ENCODE measurements at places on chromosomes 6 and 20.
A peak's percentile ranks its signal among the peaks of the same experiment; 100 is the strongest.

DNA sequence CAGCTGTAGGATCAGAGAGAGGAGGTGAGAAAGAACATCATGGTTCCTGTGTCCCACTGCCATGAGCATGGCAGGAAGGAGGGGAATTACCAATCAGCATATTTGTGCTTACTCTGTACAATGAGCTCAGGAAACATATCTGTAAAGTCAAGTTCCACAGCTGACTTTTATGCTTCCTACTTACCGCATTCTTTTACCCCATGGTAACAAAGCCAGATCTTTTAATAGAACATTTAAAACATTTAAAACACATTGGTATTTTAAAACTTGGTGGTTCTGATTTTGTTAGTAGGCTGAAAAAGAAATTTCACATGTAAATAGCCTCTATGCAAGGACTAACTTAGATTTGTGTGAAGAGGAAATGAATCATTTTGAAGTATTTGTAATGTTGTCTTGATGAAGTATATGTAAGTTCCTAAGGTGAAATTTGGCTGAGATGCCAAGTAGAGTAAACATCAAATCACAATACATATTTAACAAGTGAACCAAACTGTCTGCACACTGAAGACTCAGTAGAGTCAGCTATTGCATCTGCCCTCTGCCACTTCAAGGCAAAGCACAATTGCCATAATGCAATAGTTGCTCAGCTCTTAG is 114.7 kb downstream of the GJA10 start:
- DNase-seq = peak; percentile 57

GRCh38 chr6:162443101-162443500 is 284.5 kb downstream of the PRKN start:
- DNase-seq = no peak

DNA sequence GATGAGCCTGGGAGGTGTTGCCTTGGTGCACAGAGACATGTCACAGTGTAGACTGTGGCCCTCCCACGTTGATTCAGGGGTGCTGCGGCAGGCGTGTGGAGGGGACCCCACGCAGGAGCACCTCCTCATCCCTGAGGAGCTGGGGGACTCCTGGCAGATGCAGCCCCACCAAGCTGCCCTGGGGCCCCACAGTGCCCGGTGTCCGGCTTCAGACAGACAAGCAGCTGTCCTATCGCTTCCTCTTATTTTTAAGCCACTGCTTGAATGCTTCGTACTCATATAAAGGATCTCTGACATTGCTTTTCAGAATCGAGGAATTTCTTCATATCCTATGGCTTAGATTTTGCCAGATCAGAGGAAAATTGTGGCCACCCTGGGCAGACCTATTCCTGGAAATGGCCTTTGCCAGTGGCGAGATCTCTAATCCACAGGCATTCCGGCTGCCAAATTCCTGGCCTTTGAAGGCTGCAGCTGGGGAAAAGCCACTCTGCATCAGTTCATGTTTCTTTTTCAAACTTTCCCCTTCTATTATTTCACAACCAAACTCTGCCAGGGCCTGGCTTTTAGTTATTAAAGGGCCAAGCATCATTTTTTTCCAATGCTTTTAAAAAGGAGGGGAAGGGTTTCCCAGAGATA is 337.0 kb downstream of the THBS2 start:
- DNase-seq = peak; percentile 32

- no peak for DNase-seq
Observed at GRCh38 chr20:18718129-18718528, 95.5 kb upstream of the SCP2D1 start.

DNA sequence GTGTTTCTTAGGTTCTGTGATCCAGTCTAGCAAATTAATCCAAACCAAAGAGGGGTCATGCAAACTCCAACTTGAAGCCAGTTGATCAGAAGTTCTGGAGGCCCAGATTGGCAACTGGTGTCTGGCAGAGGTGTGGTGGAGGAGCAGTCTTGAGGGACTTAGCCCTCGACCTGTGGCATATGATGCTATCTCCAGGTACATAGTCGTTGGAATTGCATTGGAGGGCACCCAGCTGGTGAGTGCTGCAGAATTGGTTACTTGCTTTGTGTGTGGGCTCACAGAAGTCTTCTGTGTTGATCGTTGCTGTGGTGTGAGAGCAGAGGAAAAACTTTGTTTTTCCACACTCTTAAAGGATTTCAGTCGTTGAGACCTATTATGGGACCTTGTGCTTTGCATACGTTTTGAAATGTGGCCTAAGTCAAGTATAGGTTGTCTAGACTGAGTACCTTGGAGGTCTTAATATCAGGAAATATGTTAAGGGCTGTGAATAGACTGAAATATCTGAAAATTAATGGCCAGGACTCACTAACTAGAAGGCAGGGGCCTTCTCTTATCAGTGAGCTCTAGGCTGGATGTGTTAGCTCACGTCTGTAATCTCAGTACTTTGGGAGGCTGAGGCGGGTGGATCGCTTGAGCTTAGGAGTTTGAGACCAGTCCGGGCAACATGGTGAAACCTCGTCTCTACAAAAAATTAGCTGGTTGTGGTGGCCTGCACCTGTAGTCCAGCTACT is 7.8 kb downstream of the PANK2 start:
- no peak for DNase-seq

DNA sequence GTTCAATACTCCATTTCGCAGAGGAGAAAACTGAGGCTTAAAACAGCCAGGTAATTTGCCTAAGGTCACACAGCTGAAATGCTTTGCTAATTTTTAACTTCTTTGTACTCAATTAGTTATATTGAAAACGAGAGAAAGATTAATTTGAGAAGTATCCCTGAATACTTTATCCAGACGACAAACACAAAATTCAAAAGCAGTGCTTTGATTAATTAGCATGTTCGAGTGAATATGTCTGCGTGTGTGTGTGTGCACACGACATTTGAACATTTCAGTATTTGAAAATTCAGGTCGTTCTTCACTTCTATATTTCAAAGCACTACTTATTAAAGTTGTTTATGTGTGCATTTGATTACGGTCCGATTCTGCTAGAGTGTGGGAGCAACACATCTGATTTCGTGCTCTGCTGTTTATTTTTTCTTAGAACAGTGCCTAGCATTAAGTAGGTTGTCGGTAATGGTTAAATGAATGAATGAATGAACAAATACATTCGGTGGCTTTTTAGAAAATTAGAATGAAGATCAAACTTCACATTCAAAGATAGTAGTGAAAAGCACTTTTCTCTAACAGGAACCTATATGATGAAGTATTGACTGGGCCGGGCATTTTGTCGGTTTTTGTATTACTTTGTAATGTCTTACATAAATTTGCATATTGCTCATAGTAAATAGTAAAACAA is 36.9 kb upstream of the SYNCRIP start:
- no peak for DNase-seq

- DNase-seq = no peak
Observed at GRCh38 chr6:123668965-123669591, 32.3 kb upstream of the TRDN start.

- DNase-seq = no peak
Observed at GRCh38 chr6:89975366-89975765, 81.1 kb downstream of the GJA10 start.

GRCh38 chr20:24077145-24077544 is 88.6 kb upstream of the GGTLC1 start:
- DNase-seq = no peak

Measured in choroid plexus epithelial cell (primary cell).